ENCODE measurements at places on chromosomes 5 and 9. TPM values are rescaled to one million over a fixed set of nuclear protein-coding genes. Genes with fewer than 3 reads are reported as not detected.

The MEGF10 gene
- total RNA-seq = 0.28 TPM

The TRIM36 gene
- total RNA-seq = 0.34 TPM

The LCP2 gene
- 202 TPM for total RNA-seq

The FBP1 gene
- 0.50 TPM for total RNA-seq

The PRLR gene
- not detected for total RNA-seq

The SOWAHA gene
- total RNA-seq = not detected

The ACSL6 gene
- 6.7 TPM for total RNA-seq

The INSL4 gene
- total RNA-seq = not detected

Measured in activated T-helper 17 cell treated with anti-CD3 and anti-CD28 coated beads, Interleukin-2, amount 50 U/mL, for 72 hours (primary cell).